ENCODE measurements at places on chromosomes 7 and 10.

DNA sequence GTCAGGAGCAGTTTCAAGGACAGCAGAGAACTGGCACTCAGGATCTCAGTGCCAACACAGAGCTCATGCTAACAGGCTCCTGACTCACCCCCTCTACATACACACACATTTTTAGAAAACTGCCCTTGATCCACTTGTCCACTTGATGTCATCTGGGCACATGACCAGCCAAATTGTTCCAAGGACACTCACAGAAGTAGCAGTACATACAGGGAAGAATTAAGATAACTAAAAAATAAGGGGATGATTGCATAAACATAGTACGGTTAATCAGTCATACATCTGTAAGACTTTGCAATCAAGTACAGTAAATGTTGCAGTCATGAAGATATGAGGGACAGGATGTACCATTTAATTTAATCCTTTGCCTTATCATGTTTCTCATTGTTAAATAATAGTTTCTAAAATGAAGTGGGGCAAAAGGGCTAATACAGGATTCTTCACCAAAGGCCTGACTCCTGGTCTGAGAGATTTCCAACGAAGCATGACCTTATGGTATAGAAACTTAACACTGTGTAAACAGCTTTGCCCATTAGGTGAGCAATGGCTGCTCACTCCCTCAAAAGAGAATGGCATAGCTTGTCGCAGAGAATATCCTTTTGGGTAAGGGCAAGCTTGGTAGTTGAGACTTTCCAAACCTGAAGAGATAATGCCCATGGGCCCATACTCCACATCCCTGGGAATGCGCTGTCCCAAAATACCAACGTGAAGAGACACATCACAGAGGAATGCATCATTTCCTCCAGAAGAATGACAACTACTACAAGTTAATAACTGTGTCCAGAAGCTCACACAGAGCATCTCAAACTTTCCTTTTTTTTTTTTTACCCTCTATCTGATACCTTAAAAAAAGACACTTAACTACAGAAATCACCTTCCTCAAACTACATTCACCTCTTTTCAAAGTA, 94.1 kb downstream of the ARMH3 start:
- no peak for DNase-seq

DNA sequence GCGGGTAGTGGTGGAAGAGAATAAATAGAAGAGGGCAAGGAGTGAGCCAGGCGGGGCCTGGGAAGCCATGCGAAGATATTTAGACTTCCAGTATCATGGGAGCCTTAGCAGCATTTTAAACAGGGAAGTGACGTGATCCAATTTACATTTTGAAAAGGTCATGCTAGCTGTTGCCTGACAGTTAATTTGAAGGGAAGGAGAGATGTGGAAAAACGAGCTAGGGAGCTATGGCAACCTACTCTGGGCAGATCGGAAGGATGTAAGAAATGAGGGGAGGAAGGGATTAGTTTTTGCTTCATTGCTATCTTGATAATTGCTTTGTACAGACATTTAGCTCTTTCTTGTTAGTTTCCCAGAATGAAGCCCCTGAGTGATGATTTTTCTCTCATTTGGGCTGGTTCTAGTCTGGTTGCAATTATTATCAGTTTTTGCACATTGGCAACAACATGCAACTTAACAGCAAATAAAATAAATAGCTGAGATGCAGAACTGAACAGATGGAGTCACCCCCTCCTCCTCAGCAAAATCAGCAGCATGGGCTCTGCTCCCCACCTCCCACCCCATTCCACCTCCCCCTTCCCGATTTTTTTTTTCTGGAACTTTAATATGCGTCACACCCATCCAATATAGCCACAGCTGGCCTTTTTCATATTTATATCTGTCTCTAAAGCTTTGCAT, 13.0 kb upstream of the CALU start:
- DNase-seq: no peak

DNA sequence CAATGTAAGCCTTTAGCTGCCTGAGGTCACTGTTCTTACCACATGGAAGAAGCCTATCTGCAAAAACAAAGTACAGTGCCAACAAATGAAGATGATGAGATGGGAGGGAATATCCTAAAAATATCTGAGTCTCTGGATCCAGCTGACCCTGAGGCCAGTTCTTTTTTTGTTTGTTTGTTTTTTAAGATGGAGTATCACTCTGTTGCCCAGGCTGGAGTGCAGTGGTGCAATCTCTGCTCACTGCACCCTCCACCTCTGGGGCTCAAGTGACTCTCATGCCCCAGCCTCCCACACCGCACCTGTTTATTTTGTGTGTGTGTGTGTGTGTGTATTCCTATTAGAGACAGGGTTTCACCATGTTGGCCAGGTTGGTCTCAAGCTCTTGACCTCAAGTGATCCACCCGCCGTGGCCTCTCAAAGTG, 44.9 kb downstream of the HYCC1 start:
- no peak for DNase-seq

DNA sequence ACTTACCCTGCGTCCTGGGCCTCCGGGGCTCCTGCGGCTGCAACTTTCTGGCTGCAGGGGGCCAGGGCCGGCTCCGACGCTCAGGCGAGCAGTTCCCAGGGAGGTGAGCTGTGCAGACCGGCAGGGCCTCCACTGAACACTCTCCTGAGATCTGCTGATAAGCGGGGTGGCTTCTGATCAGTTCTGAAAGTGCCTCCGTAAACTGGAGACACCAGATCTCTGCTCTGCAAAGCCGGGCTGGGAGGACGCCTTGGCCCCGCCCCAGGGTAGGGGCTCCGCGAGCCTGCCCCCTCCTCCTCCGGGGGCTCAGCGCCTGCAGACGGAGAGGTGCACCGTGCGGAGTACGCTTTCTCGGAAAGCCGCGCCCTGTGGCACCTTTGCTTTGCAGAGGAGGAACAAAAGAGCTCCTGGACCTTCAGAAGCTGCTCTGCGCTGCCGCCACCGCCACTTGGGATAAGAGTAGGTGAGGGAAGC, 141.3 kb upstream of the VKORC1L1 start:
- DNase-seq: peak; percentile 1

DNA sequence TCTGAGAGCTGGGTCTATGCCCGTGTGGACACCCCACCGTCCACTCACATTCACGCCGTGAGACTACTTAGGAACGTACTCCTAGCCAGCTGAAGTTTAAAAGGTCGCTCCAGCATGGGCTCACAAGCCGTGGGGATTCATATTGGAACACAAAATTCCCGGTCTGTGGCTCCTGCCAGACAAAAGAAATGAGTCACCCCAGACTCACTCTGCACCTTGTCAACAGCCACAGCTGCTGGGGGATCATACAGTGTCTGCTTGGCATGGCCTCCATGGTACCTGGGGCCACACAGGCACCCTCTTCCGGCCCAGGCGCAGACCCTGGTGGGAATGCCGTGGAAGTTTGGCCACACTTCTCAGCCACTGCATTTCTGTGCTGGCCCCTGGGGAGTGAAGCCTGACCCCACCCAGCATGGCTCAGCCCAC, 228.4 kb downstream of the DNAJB6 start:
- DNase-seq: no peak

All from stimulated activated CD4-positive, alpha-beta T cell treated with anti-CD3 and anti-CD28 coated beads, Interleukin-15, amount 100 ng/mL, for 1 hour (primary cell).